ENCODE measurements at places on chromosomes 2 and 18. TPM values are rescaled to one million over a fixed set of nuclear protein-coding genes. Genes with fewer than 3 reads are reported as not detected.

The GPR39 gene
- total RNA-seq: 7.4 TPM

The KIF1A gene
- 0.14 TPM for total RNA-seq

The ATP8B1 gene
- total RNA-seq: 9.5 TPM

The NCOA1 gene
- total RNA-seq: 9.8 TPM

The SH3RF3 gene
- total RNA-seq: 3.4 TPM

The CHRNG gene
- not detected for total RNA-seq

The ALLC gene
- not detected for total RNA-seq

The LBX2 gene
- total RNA-seq: 1.3 TPM

The SOX11 gene
- total RNA-seq: 11.9 TPM

The UGT1A5 gene
- total RNA-seq: not detected

The GPR45 gene
- not detected for total RNA-seq

The ARHGAP15 gene
- total RNA-seq: not detected

The TUBB8B gene
- total RNA-seq: not detected

Data from smooth muscle cell of the umbilical artery (primary cell).